ENCODE measurements at places on chromosomes 7 and 10. TPM values are rescaled to one million over a fixed set of nuclear protein-coding genes. Genes with fewer than 3 reads are reported as not detected.

The SPDYE2B gene
- total RNA-seq = not detected

The ATRNL1 gene
- total RNA-seq = 7.8 TPM

The NEBL gene
- 6.8 TPM for total RNA-seq

The TLL2 gene
- 0.52 TPM for total RNA-seq

The MKRN1 gene
- total RNA-seq = 87.2 TPM

The HOXA3 gene
- 3.7 TPM for total RNA-seq

The KLLN gene
- total RNA-seq = under 0.01 TPM

The AS3MT gene
- 6.8 TPM for total RNA-seq

The ADGRA1 gene
- under 0.01 TPM for total RNA-seq

The MACC1 gene
- not detected for total RNA-seq

The EPHA1 gene
- total RNA-seq = 0.52 TPM

The ZNF503 gene
- total RNA-seq = 3.7 TPM

The SCRN1 gene
- total RNA-seq = 20.4 TPM

The TRIM50 gene
- 0.52 TPM for total RNA-seq

The PTF1A gene
- total RNA-seq = not detected

The SH2D4B gene
- total RNA-seq = under 0.01 TPM

The NXPH1 gene
- total RNA-seq = not detected

The GAD2 gene
- total RNA-seq = not detected
